CD4-positive, CD25-positive, alpha-beta regulatory T cell (primary cell): ENCODE measurements at places on chromosomes 3 and 15.

DNA sequence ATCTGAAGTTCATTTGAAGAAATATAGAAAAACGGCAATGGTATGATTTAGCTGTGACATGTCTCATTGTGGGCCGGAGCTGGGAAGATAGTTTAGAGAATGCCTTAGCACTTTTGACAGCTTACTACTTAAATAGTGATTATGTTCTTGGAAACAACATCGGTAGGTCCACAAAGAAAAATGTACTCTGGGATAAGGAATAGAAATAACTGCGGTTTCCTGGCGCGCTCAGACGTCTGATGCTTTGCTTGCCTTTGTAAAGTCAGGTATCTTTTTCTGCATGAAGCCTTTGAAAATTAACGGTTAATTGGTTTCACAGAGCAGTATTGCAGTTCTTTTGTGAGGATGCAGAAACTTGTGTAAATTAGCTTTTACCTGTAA, 1.4 kb downstream of the USP3 start:
- H3K4me3 ChIP-seq: peak overlapping the region; percentile 96
- peak overlapping the region; percentile 99 for H3K27ac ChIP-seq
- no peaks in the 10 kb centered on the region for H3K27me3 ChIP-seq
- peaks cover 85% of the 10 kb centered on the region for H3K4me1 ChIP-seq

- DNase-seq: no peak
- H3K27ac ChIP-seq: no peak overlapping the region
These were observed 125.0 kb downstream of the TFG start for GRCh38 chr3:100834332-100834731.

GRCh38 chr3:71984843-71985613, 200.1 kb upstream of the PROK2 start:
- H3K4me3 ChIP-seq: peak overlapping the region; percentile 69
- no peak overlapping the region for H3K27ac ChIP-seq
- DNase-seq: no peak
- peaks cover 6% of the 10 kb centered on the region for H3K4me1 ChIP-seq
- H3K36me3 ChIP-seq: no peaks in the 10 kb centered on the region

- no peak overlapping the region for H3K4me3 ChIP-seq
- no peaks in the 10 kb centered on the region for H3K36me3 ChIP-seq
- H3K4me1 ChIP-seq: no peaks in the 10 kb centered on the region
- H3K27me3 ChIP-seq: no peaks in the 10 kb centered on the region
- DNase-seq: no peak
These were observed 124.9 kb downstream of the FBN1 start for GRCh38 chr15:48520376-48521155.

DNA sequence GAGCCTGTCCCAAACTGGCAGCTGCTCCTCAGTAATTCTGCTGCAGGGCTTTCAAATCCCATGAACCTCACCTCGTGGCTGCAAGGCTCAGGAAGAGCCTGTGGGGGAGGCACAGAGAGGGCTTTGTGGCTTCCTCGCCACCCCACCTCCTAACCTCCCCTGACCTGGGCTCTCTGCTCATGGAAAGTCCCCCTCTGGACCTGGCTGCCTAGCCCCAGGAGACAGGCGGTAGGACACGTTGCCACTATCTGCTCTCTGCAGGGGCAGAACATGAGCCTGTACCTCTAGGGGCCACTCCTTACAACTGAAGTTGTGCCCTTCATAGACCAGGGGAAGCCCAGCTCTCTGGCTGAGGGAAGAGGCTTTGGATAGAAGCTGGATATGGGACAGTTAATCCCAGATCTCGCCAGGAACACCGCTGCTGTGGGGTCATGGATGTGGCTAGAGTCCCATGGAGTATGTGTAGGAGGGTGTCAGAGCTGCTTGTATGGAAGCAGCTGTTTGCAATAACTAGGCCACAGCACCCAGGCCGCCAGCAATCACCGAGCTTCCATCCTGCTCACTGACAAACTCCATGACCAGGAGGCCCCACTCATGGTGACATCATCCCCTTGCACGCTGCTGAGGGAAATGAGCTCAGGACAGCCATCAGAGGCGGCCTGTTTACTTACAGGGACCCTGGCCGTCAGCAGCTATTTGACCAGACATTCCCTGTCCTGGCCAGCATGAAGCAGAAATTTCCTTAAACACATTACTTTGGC, 34.0 kb upstream of the CILP start:
- H3K4me3 ChIP-seq: no peak overlapping the region
- DNase-seq: no peak
- no peak overlapping the region for H3K27ac ChIP-seq
- H3K4me1 ChIP-seq: peaks cover 4% of the 10 kb centered on the region
- no peaks in the 10 kb centered on the region for H3K27me3 ChIP-seq

DNA sequence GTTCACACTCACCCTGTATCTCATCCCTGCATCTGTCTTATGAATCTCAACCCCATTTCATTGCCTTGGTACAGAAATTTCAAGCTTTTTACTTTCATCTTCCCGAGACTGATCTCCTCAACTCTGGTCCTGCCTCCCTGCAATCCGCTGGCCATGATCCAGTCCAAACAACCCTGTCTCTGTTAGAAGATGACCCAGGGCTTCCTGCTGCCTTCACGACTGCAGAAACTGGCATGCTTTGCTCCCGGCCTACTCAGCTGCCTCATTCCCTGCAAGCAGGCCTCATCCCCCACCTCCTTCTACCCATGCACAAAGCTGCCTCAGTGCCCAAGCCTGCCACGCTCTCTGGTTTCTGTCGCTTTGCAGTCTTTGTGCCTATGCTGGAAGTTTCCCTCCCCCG, 12.4 kb downstream of the HES1 start:
- H3K27me3 ChIP-seq: no peaks in the 10 kb centered on the region
- no peak for DNase-seq
- no peak overlapping the region for H3K4me3 ChIP-seq
- H3K27ac ChIP-seq: no peak overlapping the region
- H3K4me1 ChIP-seq: no peaks in the 10 kb centered on the region

DNA sequence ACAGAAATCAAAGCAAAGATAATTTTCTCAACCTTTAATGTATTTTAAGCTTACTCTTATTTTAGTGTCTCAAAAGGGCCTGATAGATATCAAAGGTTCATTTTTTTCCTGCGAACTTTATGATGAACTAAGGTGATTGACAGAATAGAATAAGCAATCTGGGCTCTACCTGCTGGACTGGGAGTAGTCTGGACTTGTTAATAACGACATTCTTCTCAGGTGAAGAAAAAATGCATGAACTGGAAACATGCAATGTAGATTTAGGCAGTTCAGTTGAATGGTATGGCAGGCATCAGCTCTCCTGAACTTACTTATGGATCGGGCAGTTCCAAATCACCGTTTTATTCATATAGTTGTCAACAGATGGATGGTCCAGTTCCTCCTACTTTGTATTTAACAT, 189.7 kb upstream of the ZBTB20 start:
- no peak overlapping the region for H3K27ac ChIP-seq
- no peaks in the 10 kb centered on the region for H3K27me3 ChIP-seq
- DNase-seq: no peak
- no peak overlapping the region for H3K4me3 ChIP-seq

GRCh38 chr3:60101621-60102020, 1051.8 kb upstream of the CFAP20DC start:
- no peak overlapping the region for H3K4me3 ChIP-seq
- H3K4me1 ChIP-seq: peaks cover 10% of the 10 kb centered on the region
- no peaks in the 10 kb centered on the region for H3K36me3 ChIP-seq
- no peaks in the 10 kb centered on the region for H3K27me3 ChIP-seq

GRCh38 chr3:187456250-187456649, 88.1 kb downstream of the RTP4 start:
- H3K4me1 ChIP-seq: no peaks in the 10 kb centered on the region
- H3K27me3 ChIP-seq: peaks cover 4% of the 10 kb centered on the region
- no peak overlapping the region for H3K4me3 ChIP-seq
- no peak for DNase-seq
- no peak overlapping the region for H3K27ac ChIP-seq

DNA sequence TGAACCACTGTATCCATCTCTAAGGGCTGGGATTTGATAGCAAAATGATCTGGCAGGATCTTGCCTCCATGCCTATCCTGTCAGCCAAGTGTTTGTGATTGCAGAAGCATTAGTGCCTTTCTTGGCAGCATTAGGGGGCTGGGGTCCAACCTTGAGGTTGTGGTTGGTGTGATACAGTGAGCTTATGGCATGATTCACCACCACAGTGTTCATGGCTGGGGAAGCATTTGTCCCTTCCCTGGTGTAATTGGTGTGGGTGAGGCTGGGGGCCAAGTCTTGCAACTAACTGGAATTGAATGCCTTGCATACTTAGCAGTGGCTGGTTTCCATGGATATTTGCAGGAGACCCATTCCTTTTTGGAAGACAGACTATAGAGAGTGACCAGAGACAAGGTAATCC, 271.0 kb upstream of the TBL1XR1 start:
- H3K4me3 ChIP-seq: no peak overlapping the region
- DNase-seq: no peak
- H3K4me1 ChIP-seq: peaks cover 14% of the 10 kb centered on the region
